Caki2 (cell line): ENCODE measurements at places on chromosomes 3 and 15. TPM values are rescaled to one million over a fixed set of nuclear protein-coding genes. Genes with fewer than 3 reads are reported as not detected.

- DNase-seq: peak; percentile 22
Observed at GRCh38 chr3:177514611-177515499, 317.6 kb upstream of the TBL1XR1 start.

DNA sequence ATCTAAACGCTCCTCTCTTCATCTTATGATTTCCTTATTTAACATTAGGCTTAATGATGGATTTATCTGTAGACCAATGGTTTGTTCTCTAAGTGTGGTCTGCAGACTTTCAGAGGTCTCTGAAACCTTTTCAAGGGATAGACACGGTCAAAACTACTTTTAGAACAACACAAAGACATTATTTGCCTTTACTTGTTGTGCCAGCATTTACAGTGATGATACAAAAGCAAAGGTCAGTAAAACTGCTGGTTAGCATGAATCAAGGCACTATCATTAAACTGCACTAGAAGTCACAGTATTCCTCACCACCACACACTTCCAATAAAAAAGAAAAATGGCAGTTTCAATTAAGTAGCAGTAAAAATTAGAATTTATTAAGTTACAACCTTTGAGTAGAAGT is 24.4 kb upstream of the IGDCC4 start:
- no peak for DNase-seq

DNA sequence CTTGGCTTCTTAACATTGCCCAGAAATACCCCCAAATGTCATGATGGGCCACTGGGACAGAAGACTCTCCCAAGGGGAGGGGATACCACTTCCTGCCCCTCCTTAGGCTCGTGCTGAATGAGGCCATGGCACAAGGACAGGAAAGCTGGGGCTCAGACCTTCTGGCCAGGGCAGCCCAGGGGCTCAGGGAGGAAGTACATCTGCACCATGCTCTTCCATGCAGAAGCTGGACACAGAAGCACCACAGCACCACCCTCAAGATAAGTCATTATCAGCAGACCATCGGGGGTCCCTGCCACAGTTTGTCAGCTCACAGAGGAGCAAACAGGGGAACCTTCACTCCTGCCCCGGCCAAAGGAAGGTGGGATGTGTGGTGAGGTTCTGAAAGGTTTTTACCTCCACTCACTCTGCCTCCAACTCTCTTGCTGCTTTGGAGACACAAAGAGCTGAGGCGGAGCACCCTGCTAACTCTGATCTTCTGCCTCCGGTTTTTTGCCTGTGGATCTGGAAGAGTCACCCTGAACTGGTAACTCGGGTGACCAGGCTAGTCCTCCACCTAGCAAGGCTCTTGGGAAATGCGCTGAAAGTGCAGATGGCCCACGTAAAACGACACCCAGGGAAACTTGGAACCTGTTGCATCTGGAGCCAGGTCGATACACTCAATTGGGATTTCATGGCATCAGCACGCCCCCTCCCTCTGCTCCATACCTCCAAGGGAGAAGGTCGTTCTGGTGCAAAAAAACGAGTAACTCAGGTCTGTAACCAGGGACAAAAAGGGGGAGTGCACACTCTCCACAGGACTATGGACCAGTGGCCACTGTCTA is 8.3 kb downstream of the BMF start:
- no peak for DNase-seq

GRCh38 chr3:136787349-136787748 is 31.6 kb upstream of the SLC35G2 start:
- no peak for DNase-seq

- DNase-seq: no peak
Observed at GRCh38 chr3:148990236-148990635, 1.1 kb upstream of the GYG1 start.

- DNase-seq: no peak
Observed at GRCh38 chr15:50304836-50305235, 39.3 kb upstream of the HDC start.

GRCh38 chr15:58738046-58738707 is 11.3 kb downstream of the ADAM10 start:
- DNase-seq: no peak

- no peak for DNase-seq
Observed at GRCh38 chr3:17013050-17013449, 128.3 kb downstream of the PLCL2 start.

GRCh38 chr3:141336672-141337522 is 31.4 kb upstream of the ZBTB38 start:
- peak; percentile 57 for DNase-seq

PLIN1 gene
- total RNA-seq: not detected in 2 replicates

RNF7 gene
- total RNA-seq: 110 and 122 TPM in 2 replicates

PAQR9 gene
- total RNA-seq: 0.03 TPM in 1 of 2 replicates, not detected in the other

AGBL1 gene
- not detected in 2 replicates for total RNA-seq

SNRK gene
- 11.5 and 11.8 TPM in 2 replicates for total RNA-seq
